Right forelimb (tissue), 1 donor: ENCODE measurements at places on chromosomes 7 and 10.

- DNase-seq: no peak
Measured at GRCh38 chr7:69843653-69844052, 245.4 kb downstream of the AUTS2 start.

GRCh38 chr7:152504367-152504766 lies 68.6 kb upstream of the KMT2C start:
- no peak for DNase-seq

- DNase-seq: peak; percentile 80
Measured at GRCh38 chr7:27161214-27161720, 4.1 kb downstream of the HOXA9 start.

GRCh38 chr10:132151951-132152505 lies 34.7 kb upstream of the DPYSL4 start:
- DNase-seq: no peak

DNA sequence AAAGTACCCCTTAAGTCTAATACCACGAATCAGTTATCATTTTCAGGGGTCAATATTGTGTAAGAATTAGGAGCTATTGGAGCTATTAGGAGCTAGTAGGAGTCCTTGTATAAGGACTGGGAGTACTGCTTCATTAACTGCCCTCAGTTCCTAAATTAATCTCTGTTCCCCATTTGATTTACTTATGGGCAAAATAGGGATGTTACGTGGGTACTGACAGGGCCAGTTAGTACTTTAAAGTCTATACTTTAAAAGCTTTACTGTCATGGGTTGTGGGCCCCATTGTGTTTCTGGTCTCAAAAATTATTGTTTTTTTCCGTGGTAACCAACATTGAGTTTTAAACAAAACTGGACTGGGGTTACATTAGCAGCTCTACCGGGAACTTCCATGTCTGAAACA lies 60.3 kb downstream of the PRKAR2B start:
- DNase-seq: no peak

DNA sequence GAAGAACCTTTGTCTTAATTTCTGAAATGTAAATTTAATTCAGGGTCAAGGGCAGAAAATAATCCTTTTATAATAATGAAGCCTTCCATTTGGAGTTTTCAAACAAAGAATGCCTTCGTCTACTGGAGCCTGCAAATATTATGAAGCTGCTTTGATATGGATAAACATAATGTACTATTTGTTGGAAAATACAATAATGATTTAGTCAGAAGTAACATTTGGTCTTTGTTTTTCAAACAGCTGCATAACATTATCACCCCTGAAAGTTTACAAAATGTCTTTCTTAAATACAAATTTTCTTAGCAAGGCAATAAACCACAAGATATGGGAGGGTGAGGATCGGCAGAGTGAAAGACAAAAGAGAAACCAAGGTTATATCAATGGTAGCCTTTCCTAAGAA lies 41.5 kb downstream of the TMEM26 start:
- no peak for DNase-seq

- DNase-seq: no peak
Measured at GRCh38 chr7:159218607-159219006, 73.9 kb upstream of the VIPR2 start.

DNA sequence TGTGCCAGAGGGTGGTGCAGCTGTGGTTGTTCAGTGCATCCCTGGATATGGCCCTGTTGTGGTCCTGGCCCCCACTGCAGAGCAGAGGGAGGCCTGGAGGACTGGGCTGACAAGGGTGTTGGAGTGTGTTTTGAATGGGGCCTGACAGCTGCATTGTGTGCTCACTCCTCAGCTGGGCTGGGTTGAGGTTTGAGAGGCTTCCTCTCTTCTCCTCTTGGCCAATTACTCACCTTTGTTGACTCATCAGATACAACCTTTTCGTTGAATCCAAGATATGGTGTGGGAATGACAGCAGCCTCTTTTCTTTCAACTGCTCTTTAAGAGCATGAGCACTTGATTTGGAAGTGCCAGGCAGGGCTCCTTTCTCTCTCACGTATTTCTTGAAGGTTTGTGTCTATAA lies 228.5 kb upstream of the COBL start:
- DNase-seq: no peak

GRCh38 chr7:329691-330281 lies 39.8 kb downstream of the FOXL3 start:
- no peak for DNase-seq

- no peak for DNase-seq
Measured at GRCh38 chr7:23474829-23475575, 4.7 kb upstream of the IGF2BP3 start.

- no peak for DNase-seq
Measured at GRCh38 chr10:28903063-28903462, 225.7 kb downstream of the BAMBI start.

DNA sequence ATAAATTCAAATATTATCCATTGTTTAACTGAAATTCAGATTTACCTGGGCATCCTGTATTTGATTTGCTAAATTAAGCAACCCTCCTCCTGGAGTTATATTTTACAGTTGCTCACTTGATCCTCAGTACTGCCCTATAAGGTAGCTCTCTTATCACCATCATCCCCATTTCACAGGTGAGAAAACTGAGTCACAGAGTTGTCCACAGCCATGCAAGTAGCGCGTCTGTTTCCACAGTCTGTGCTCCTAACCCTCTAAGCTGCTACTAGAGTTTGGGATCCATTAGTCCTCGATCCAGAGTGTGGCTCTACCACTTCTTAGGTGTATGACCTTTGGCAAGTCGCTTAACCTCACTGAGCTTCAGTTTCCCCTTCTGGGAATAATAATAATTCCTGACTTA lies 34.9 kb upstream of the KDM7A start:
- no peak for DNase-seq
